Activated CD4-positive, alpha-beta T cell treated with anti-CD3 and anti-CD28 coated beads for 36 hours (primary cell): ENCODE measurements at places on chromosomes 16 and 17. TPM values are rescaled to one million over a fixed set of nuclear protein-coding genes. Genes with fewer than 3 reads are reported as not detected.

GRCh38 chr16:70706948-70707465, 21.2 kb upstream of the MTSS2 start:
- H3K36me3 ChIP-seq = no peaks in the 10 kb centered on the region
- DNase-seq = no peak
- H3K4me3 ChIP-seq = no peak overlapping the region
- H3K4me1 ChIP-seq = no peaks in the 10 kb centered on the region
- no peak overlapping the region for H3K27ac ChIP-seq

DNA sequence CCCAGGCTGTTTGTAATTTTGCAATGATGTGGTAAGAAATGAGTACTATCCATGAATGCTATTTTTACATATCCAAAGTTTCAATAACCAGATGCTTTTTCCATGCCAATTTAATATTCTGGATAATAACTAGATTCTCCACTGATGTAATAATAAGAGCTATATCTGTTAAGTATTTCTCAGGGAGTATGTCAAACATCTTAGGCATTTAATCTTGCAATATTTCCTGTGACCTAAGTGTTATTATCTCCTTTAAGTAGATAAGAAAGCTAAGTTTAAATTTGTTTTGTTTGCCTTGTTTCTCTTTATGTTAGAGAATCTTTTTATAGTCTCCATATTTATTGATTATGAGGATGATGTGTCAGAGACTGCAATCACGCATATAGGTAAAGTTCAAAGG, 32.3 kb upstream of the HS3ST3A1 start:
- no peak overlapping the region for H3K4me3 ChIP-seq
- no peaks in the 10 kb centered on the region for H3K36me3 ChIP-seq
- no peak for DNase-seq

DNA sequence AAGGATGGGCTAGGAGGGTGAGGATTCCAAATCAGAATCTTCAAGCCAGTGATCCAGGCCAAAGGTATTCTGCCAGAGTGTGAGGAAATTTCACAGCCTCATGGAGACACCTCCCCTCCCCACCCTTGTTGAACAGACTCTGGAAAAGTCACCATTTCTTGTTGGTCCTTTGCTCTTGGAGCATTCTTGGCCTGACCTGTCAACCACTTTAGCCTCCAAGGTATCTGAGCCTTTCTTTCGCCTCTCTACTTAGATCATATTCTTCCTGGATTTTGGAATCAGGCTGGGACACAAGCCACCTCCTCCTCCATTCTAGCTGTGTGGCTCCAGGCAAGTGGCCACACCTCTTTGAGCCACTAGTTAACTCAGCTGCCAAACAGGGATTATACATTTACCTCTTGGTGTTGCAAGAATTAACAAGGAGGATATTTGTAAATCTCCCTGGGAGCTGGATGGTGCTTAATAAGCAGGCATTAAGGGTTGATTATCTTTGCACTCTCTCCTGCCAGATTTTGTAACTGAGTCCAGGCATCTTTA, 193.5 kb downstream of the WWOX start:
- H3K36me3 ChIP-seq = peaks cover 5% of the 10 kb centered on the region
- H3K4me3 ChIP-seq = no peak overlapping the region
- H3K4me1 ChIP-seq = no peaks in the 10 kb centered on the region
- DNase-seq = no peak
- no peaks in the 10 kb centered on the region for H3K27me3 ChIP-seq

DNA sequence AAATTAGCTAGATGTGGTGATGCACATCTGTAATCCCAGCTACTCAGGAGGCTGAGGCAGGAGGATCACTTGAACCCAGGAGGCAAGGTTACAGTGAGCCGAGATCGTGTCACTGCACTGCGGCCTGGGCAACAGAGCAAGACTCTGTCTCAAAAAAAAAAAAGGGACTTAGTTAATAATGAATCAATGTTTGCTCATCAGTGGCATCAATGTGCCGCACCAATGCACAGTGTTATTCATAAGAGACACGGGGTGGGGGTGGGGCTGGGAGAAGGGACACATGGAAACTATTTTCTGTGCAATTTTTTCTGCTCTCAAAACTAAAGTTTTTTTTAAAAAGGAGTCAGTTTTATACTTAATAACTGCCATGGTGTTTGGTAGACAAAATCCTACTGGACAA, 6.8 kb upstream of the ATP2C2 start:
- H3K27ac ChIP-seq = no peak overlapping the region
- no peak overlapping the region for H3K4me3 ChIP-seq
- H3K27me3 ChIP-seq = peaks cover 5% of the 10 kb centered on the region
- no peak for DNase-seq
- no peaks in the 10 kb centered on the region for H3K36me3 ChIP-seq

GRCh38 chr16:54281535-54282201, 4.9 kb downstream of the IRX3 start:
- no peak overlapping the region for H3K4me3 ChIP-seq
- H3K27ac ChIP-seq = no peak overlapping the region
- H3K27me3 ChIP-seq = peaks cover 49% of the 10 kb centered on the region
- peaks cover 22% of the 10 kb centered on the region for H3K4me1 ChIP-seq
- DNase-seq = peak; percentile 6

DNA sequence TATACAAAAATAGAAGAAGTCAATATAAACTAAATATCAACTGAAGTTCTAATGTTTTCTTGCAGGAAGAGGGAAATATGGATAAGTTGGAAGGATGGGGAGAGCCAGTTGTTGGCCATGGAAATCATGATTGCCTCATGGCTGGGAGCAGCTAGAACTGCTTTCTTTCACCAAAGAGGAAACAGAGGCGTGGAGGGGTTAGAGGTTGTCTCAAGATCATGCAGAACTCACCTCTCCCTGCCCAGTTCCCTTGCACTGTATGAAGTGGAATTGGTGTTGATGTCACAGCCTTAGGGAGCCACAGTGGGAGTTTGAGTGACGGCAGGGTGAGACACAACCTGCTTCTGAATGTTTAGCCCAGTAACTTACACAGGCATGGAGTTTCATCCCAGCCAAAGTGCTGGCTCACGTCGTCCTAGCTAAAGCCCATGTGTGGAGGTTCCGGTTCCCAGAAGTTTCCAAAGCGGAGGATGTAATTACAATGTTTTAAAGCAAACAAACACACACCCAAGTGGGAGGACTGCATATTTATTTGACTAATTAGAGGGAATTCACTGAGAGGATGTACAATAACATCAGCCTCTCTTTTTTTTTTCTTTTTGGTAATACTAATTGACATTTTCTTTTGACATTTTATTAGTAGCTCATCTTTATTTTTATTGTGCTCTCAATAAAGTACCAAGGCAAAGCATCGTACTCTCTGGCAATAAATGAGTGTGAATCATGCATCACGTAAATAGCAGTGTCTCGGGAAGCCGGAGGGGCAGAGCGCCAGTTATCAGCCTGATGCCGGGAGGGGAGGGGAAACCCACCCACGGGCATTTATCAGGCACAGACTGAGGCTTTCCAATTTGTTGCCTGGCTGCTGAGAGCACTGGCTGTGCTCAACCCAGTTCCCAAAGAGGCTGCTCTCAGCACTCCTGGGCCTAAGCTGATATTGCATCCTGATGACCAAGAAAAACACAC, 118.7 kb upstream of the CDH5 start:
- no peaks in the 10 kb centered on the region for H3K4me1 ChIP-seq
- no peak overlapping the region for H3K4me3 ChIP-seq
- no peaks in the 10 kb centered on the region for H3K36me3 ChIP-seq
- DNase-seq = no peak

- peaks cover 7% of the 10 kb centered on the region for H3K36me3 ChIP-seq
- no peaks in the 10 kb centered on the region for H3K27me3 ChIP-seq
- peak overlapping the region; percentile 55 for H3K4me3 ChIP-seq
- DNase-seq = peak; percentile 65
These were observed 50.9 kb upstream of the MTSS2 start for GRCh38 chr16:70736465-70737376.

DNA sequence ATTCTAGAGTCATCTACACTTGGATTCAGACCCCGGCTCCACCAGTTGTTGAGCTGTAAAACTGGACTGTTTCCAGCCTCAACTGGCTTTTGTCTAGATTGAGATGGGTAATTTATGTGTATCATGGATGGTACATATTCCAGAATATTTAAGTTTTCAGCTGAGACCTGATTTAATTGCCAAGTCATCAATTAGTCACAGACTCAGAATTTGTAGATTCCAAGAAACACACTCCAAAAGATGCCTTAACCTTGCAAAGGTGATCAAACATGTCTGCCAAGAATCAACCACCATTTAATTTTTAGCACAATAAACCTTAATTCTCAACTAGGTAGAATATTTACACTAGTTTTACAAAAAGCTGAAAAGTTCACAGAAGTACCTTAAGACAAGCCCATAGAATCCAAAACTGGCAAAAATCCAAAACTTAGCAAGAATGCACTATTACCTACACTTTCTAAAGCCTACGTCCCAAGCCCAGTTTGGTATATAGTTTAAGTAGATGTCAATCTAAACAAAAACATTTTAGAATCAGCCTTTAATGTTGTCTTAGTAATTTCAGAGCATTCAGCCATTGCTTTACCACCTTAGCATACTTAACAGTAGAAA, 17.7 kb downstream of the SIAH1 start:
- peaks cover 59% of the 10 kb centered on the region for H3K4me1 ChIP-seq
- no peak for DNase-seq
- peaks cover 1% of the 10 kb centered on the region for H3K36me3 ChIP-seq

- no peak overlapping the region for H3K4me3 ChIP-seq
- no peak for DNase-seq
- H3K4me1 ChIP-seq = no peaks in the 10 kb centered on the region
- no peaks in the 10 kb centered on the region for H3K27me3 ChIP-seq
These were observed 81.5 kb downstream of the MYO1D start for GRCh38 chr17:32795339-32795979.

DNA sequence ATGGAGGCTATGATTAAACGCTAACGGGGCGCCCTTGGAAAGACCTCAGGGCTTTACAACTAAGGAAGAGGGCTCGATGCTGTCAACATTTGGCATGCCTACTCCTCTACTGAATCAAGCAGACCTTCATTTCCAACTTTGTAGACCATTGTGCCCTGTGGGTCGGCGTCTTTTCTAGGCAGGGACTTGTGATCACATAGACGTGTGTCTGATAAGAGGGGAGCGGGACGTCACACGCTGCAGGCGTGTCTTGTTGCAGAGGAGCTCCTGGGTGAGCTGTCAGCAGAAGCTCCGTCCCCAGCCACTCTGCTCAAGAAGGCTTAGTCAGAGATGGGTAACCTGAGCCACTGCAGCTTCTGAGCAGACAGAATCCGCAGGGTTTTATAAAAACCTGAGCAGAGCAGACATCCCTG, 2.8 kb downstream of the MAPK8IP3 start:
- DNase-seq = peak; percentile 33
- H3K27me3 ChIP-seq = no peaks in the 10 kb centered on the region
- peak overlapping the region; percentile 92 for H3K4me3 ChIP-seq
- H3K4me1 ChIP-seq = peaks cover 45% of the 10 kb centered on the region
- peaks cover 4% of the 10 kb centered on the region for H3K36me3 ChIP-seq

DNA sequence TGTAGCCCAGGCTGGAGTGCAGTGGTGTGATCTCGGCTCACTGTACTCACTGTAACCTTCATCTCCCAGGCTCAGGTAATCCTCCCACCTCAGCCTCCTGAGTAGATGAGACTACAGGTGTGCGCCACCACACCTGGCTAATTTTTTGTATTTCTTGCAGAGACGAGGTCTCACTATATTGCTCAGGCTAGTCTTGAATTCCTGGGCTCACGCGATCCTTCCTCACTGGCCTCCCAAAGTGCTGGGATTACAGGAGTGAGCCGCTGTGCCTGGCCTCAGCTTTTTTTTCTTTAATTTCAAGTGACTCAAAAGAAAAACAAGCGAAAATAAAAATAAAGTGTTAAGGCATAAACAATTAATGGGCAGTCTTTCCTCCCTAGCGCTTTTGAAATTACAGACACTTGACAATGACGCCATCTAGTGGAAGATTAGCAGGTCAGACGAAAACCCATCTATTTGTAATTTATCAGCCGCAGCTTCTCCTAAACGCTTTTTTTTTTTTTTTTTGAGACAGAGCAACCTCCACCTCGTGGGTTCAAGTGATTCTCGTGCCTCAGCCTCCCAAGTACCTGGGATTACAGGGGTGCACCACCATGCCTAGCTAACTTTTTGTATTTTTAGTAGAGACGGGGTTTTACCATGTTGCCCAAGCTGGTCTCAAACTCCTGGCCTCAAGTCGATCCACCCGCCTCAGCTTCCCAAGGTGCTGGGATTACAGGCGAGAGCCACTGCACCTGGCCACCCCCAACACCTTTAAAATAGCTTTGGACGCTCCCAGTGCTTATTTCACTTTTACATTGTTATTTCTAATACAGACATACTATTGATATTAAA, 28.1 kb upstream of the PECAM1 start:
- H3K27ac ChIP-seq = no peak overlapping the region
- no peaks in the 10 kb centered on the region for H3K4me1 ChIP-seq
- no peak overlapping the region for H3K4me3 ChIP-seq
- H3K36me3 ChIP-seq = no peaks in the 10 kb centered on the region
- DNase-seq = no peak
- H3K27me3 ChIP-seq = no peaks in the 10 kb centered on the region

- no peaks in the 10 kb centered on the region for H3K27me3 ChIP-seq
- no peaks in the 10 kb centered on the region for H3K36me3 ChIP-seq
- H3K4me1 ChIP-seq = peaks cover 13% of the 10 kb centered on the region
These were observed 4.1 kb downstream of the NDRG4 start for GRCh38 chr16:58503863-58504688.

GRCh38 chr16:79182616-79183015, 417.9 kb downstream of the MAF start:
- H3K36me3 ChIP-seq = no peaks in the 10 kb centered on the region

DNA sequence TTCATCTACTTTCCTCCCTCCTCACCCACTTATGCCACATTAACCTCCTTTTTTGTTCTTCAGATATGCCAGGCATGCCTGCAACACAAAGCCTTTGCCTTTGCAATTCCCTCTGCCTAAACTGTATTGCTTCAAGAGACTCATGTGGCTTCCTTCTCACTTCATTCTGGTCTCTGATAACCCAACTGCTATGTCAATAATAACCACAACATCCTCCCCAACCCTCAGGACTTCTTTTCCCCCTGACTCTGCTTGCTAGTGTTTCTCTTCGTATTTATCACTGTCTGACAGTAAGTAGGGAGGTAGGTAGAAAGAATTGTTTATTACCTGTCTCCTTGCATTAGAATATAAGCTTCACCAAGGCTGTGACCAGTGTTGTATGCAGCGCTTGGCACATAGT, 22.4 kb downstream of the RBL2 start:
- H3K27me3 ChIP-seq = no peaks in the 10 kb centered on the region
- H3K4me3 ChIP-seq = peak overlapping the region; percentile 39
- H3K27ac ChIP-seq = peak overlapping the region; percentile 95
- peaks cover 65% of the 10 kb centered on the region for H3K36me3 ChIP-seq
- peaks cover 83% of the 10 kb centered on the region for H3K4me1 ChIP-seq
- no peak for DNase-seq

GRCh38 chr17:60372790-60373483, 19.0 kb downstream of the USP32 start:
- peak; percentile 14 for DNase-seq
- no peaks in the 10 kb centered on the region for H3K27me3 ChIP-seq
- H3K4me1 ChIP-seq = peaks cover 16% of the 10 kb centered on the region
- no peak overlapping the region for H3K27ac ChIP-seq
- no peak overlapping the region for H3K4me3 ChIP-seq

GRCh38 chr17:58789831-58790230, 34.2 kb downstream of the PPM1E start:
- no peaks in the 10 kb centered on the region for H3K36me3 ChIP-seq
- no peak for DNase-seq
- peaks cover 5% of the 10 kb centered on the region for H3K4me1 ChIP-seq
- no peak overlapping the region for H3K4me3 ChIP-seq
- peaks cover 14% of the 10 kb centered on the region for H3K27me3 ChIP-seq

Gene POLR2C
- total RNA-seq = 54.3 TPM

Gene SSTR5
- total RNA-seq = not detected

Gene OR4D1
- 0.27 TPM for total RNA-seq

Gene ASB16
- 0.14 TPM for total RNA-seq

Gene SLC35G6
- total RNA-seq = not detected

Gene TPSB2
- total RNA-seq = not detected

Gene NOG
- 2.6 TPM for total RNA-seq

Gene CPHXL2
- not detected for total RNA-seq

Gene ABCC12
- total RNA-seq = not detected
